ENCODE measurements at places on chromosomes 16 and 17. TPM values are rescaled to one million over a fixed set of nuclear protein-coding genes. Genes with fewer than 3 reads are reported as not detected.
A peak's percentile ranks its signal among the peaks of the same experiment; 100 is the strongest.

GRCh38 chr17:39225308-39225958, at the start of gene STAC2:
Gene STAC2, minus strand, starts transcription at chr17:39225945. Its CDS starts 443 bp downstream, at chr17:39225502.
- DNase-seq = no peak

Gene MMP25
- not detected for total RNA-seq

Gene TBC1D28
- total RNA-seq = not detected

Gene STRADA
- total RNA-seq = 47.3 TPM

GRCh38 chr17:67025216-67025792, 19.1 kb upstream of the CACNG1 start:
- DNase-seq = no peak

- DNase-seq = no peak
These were observed 6.5 kb downstream of the ERBB2 start for GRCh38 chr17:39706383-39706782.

DNA sequence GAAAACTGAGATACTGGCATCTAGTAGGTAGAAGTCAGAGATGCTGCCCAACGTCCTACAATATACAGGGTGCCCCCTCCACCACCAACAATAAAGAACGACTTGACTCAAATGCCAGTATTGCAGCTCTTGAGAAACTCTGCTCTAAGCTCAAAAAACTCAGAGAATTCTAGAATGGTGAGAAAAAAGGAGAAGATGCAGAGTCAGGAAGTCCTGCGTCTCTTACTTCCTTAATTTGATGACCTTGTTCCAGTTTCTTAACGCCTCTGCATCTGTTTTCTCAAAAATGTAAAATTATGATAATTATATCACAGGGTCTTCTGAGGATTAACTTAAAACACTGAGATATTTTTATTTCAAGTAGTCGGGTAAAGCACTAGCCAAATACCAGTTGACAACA, 1.7 kb upstream of the HSBP1 start:
- DNase-seq = no peak

Gene NOG
- total RNA-seq = 2.0 TPM

Gene TUBB3
- 117 TPM for total RNA-seq

Gene SRCIN1
- not detected for total RNA-seq

- no peak for DNase-seq
These were observed 6.9 kb upstream of the CHMP6 start for GRCh38 chr17:80984749-80985148.

- no peak for DNase-seq
These were observed 63.3 kb upstream of the HLF start for GRCh38 chr17:55201308-55201932.

GRCh38 chr17:59627770-59628171, 8.1 kb downstream of the CLTC start:
- no peak for DNase-seq

Gene BEAN1
- total RNA-seq = 4.1 TPM

Gene CPD
- total RNA-seq = 78.1 TPM

DNA sequence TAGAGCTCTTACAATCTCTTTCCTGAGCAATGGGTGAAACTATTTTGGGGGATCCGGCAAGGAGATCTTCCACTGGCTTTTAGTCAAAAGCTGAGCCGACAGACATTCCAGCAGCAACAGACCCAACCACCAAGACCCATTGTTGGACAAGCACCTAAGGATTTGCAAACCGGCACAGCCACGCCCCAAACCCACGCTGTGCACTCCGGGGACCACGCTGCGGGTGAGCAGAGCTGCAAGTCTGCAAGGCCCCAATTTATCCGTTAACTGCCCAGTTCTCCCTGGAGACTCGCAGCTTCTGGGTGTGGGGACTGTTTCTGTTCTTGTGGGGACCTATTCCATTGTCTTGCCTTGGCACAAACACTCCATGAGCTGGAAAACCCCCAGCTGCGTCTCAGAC, 45.9 kb downstream of the C16orf95 start:
- DNase-seq = no peak

GRCh38 chr16:57781741-57782606, 20.3 kb downstream of the KIFC3 start:
- no peak for DNase-seq

DNA sequence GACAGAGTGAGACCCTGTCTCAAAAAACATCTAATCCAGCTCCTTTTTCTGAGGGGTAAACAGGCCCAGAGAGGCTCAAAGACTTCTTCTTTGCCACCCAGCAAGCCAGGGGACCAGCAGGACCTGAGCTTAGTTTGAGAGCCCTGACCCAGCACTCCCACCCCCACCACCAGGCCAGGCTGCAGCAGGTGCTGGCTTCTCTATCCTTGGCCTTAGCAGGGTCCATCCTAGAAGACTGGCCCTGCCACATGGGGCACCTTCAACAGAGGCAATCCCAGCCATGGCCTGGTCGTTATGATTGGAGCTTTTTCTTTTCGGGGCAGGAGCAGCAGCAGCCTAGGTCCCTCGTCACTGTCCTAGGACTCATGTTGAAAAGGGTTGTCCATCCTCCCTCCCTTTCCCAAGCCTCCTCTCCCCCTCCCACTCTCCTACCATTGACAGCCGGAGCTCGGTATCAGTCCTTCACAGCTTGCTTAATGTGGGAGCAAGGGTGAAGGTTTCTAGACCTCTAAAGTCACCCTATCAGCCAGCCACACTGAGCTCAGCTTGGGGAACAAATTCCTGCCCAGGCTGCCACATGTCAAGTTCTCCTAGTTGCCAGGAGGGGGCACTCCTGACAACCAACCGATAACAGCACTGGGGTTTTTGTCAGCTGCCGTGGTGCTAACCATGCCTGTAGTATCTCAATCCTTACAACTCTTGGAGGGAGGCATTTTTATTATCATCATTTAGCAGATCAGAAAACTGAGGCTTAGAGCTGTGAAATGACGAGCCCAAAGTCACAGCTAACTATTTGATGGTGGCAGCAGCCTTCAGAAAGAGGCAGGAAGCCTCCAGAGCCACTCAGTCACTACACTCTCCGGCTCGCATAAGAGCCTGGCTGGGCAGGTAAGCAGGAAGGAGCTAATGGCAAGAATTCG, 11.2 kb downstream of the MRPL27 start:
- no peak for DNase-seq

GRCh38 chr16:56506941-56507340, 12.9 kb downstream of the BBS2 start:
- no peak for DNase-seq

GRCh38 chr17:81939881-81940385, 2.8 kb upstream of the PYCR1 start:
- peak; percentile 86 for DNase-seq

Gene ABCA5
- total RNA-seq = 7.7 TPM

DNA sequence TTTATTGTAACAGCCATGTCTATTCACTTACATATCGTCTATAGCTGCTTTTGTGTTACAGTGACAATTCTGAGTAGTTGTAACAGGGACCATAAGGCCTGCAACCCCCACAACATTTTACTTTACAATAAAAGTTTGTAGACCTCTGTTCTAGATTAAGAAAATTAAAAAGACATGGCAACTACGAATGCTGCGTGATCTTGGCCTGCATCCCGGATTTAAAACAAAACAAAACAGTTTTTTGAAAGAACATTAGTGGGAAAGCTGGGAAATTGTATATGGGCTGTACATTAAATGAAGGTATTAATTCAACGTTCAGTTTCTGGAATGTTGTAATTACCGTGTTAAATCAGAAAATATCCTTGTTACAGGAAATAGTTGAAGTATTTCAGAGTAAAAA, 64.1 kb downstream of the RMI2 start:
- no peak for DNase-seq

Gene ADAP2
- 1.3 TPM for total RNA-seq

Gene ALDH3A1
- not detected for total RNA-seq

- no peak for DNase-seq
These were observed 44.8 kb downstream of the CDYL2 start for GRCh38 chr16:80759419-80760162.

Gene ZNF385C
- 0.07 TPM for total RNA-seq

Data from chondrocyte (in vitro differentiated cells).